ENCODE measurements at places on chromosomes 1 and 21.

GRCh38 chr1:51301152-51301843 lies 29.1 kb downstream of the TTC39A start:
- no peak for DNase-seq

DNA sequence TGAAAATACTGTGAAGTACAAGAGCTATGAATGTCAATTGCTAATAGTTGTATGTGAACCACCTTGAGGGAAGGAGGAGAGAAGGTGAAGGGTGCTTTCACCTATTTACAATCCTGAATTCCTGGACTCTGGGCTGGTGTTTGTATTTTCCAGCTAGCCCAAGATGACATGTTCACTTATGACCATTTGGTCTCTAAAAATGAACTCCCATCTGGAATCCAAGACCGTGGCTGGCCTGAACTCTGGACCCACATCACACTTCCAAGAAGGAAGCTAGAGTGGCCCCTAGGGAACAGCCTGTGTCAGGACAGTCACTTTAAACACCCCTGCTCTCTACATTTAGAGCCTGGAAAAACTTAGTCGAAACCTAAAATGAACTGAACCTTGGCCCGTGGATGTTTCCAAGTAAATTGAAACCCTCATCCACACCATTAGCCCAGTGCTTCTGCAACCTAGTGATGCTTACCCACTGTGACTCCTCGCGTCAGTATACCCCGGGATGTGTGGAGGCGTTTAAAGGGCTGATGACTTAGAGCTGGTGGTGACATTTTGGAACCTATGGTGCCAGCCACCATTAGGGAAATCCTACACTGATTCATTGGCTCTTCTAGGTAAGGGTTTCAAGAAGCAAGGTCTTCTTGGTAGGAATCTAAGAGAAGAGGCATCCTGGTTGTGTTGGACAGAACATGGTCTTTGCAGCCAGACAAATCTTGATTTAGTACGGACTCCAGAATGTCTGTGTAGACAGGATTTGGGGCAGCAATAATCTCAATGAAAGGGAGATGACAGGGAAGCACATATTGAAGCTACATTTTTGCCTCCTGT lies 171.5 kb upstream of the IRF2BP2 start:
- no peak for DNase-seq

DNA sequence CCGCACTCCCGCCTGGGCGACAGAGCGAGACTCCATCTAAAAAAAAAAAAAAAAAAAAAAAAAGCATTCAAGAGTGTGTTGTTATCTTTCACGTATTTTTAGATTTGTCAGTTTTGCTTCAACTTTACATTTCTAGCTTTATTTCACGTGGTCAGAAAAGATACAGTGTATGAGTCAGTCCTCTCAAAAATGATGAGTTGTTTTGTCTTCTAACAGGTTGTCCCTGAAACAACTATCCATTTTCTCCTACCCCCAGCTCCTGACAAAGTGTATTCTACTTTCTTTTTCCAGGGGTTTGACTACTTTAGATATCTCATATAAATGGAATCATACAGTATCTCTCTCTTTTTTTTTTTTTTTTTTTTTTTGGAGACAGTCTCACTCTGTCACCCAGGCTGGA lies 5.5 kb upstream of the ZNF695 start:
- no peak for DNase-seq

- no peak for DNase-seq
These were observed 51.1 kb downstream of the SLC44A5 start for GRCh38 chr1:75559800-75560199.

- DNase-seq, result no peak
These were observed 70.5 kb upstream of the DMRTA2 start for GRCh38 chr1:50493710-50494109.

DNA sequence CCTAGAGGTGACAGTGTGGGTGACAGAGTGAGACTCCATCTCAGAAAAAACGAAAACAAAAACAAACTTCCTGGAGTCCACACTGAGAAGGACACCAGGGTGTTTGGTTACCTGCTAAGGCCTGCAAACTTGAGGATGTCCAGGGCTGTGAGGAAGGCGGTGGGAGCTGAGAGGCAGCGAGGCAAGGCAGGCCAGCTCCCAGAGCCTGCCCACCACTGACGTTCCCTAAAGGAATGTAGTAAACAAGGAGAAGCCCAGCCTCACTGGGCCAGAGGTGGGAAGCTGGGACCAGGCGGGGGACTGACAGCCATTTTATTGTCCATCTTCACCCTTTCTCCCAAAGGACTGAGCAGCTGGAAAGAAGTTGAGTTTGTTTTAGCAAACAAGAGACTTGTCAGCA lies 24.1 kb downstream of the SHISA4 start:
- no peak for DNase-seq

- no peak for DNase-seq
These were observed 55.9 kb downstream of the SLC35F3 start for GRCh38 chr1:233960386-233960785.

DNA sequence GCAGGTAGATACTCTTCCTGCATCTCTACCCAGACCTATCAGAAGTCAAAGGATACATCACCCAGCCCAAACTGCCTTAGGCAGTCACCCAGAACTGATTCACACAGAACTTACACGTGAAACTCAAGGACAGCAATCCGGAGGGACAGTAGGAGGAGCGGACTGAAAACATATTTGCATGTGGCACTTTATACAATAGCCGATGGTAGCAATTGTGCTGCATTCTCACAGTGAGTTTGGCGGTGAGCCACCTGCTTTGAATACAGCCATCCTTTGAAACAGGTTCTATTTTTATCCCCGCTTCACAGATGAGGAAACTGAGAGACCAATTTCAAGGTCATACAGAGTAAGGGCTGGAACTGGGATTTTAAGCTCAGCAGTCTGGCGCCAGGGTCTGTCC lies 69.5 kb downstream of the EDEM3 start:
- DNase-seq, result peak; percentile 24

GRCh38 chr21:43211760-43212115 lies 42.9 kb downstream of the CRYAA start:
- no peak for DNase-seq

DNA sequence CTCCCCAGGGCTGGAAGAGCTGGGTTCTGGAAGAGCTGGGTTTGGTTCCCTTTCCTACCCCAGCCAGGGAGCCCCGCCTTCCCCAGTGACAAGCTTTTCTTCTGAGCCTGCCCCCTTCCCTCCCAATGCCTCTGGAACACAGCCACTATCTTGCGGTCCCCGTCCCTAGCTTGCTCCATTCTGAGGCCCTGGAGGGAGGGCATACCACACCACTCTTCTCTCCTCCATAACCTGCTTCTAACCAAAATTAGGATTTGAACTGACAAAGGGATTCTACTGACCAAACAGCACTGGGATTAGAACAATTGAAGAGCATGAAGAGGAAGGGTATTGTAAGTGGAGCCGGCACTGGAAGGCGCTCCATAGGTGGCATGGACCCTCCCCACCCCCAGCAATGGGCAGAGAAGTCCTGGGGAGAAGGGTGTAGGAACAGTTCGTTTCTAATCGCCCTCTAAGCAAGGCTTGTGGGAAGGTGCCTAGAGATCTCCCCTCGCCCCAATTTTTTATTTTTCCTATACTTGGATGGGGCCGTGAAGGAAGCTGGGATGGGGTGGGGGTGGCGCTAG lies 690 bp downstream of the C1orf216 start:
- DNase-seq, result no peak

- no peak for DNase-seq
These were observed 43.6 kb downstream of the LRRN2 start for GRCh38 chr1:204641936-204642335.

- no peak for DNase-seq
These were observed 48.0 kb upstream of the FOXD3 start for GRCh38 chr1:63274371-63274770.

GRCh38 chr21:16767201-16767600 lies 745.6 kb upstream of the CXADR start:
- DNase-seq, result no peak

DNA sequence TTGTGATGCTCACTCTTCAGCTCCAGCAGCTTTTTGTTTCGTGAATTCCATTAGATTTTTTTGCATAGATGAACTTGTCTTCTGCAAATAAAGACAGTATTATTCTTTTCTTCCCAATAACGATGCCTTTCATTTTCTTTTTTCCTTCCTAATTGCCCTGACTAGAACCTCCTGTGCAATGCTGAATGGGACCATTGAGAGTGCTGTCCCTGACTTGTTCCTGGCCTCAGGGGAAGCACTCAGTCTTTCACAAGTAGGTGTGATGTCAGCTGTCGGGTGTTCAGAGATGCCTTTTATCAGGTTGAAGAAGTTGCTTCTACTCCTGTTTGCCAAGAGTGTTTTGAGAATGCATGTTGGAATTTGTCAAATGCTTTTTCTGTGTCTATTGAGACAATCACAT lies 64.3 kb upstream of the ADARB1 start:
- no peak for DNase-seq

- DNase-seq, result no peak
These were observed 162.6 kb downstream of the TNR start for GRCh38 chr1:175580841-175581240.

DNA sequence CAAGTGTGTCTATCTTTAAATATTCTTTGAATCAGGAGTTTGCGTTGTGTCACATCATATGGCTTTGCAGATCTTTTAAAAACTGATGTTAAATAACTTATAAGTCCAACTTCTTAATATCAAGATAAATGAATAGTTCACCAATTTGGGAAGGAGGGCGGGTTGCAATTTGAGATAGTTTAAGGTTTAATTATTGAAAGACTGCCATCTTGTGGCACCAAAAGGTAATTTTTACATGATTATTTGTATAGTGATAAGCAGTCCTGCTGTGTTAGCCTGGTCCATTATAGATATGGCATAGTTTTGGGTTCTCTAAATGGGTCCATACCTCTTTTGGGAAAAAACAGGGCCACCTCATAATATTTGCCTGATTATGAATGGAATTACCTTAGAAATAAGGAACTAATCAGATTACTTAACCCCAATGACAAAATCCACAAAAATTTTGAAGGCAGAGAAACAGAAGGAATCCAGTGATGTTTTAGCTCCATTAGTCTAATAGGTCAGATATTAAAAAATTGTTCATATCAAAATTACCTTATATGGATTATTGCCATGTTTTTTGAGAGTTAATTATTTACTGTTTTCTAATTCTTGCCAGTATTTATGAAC lies 64.3 kb downstream of the PRKAA2 start:
- peak; percentile 72 for DNase-seq

DNA sequence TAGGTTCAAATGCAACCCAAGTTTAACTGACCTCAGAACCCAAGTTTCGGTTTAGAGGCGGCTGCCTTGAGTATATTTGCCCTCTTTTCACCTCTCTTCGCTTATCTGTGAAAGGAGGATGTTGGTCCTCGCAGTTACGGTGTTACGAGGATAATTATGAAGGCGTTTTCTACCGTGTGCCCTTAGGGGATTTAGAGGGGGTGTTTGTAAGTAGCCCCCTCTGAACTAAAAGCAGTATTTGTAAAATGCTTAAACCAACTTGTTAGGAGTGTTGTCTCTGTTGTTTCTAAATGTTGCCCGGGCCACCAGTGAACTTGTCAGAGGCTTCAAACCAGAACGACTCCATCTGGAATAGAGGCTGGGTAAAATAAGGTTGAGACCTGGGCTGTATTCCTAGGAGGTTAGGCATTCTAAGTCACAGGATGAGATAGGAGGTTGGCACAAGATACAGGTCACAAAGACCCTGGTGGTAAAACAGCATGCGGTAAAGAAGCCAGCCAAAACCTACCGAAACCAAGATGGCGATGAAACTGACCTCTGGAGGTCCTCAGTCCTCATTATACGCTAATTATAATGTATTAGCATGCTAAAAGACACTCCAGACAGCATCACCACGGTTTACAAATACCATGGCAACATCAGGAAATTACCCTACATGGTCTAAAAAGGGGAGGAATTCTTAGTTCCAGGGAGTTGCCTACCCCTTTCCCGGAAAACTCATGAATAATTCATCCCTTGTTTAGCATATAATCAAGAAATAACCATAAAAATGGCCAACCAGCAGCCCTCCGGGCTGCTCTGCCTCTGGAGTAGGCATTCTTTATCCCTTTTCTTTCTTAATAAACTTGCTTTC lies 1.0 kb upstream of the PSRC1 start:
- no peak for DNase-seq

GRCh38 chr1:170426596-170426995 lies 105.4 kb upstream of the GORAB start:
- no peak for DNase-seq

DNA sequence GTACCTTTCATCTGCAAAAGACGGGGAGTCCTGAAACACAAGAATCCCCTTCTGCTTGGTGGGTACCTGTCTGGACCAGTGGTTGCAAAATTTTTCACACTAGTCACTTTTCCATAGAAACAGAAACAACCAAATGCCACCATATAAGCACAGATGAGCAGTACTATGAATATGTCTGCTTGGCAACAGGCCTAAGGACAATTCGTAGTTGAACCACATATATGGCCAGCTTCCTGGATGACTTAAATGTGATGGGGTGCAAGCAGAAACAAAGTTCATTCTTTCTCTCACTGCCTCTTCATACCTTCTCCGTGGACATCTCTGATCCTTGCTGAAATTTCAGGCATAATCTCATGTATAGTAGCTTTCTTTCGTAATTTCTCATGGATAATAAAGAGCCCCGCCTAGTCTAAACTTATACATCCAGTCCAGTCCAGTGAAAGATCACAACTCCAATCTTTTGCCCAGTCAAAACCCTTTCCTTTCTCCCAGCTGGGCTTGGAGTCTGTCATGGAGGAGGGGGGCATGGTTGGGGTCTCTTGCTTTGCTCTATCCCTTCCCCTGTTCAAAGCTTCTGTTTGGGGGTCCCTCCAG lies 7.0 kb downstream of the FCAMR start:
- DNase-seq, result no peak

- DNase-seq, result no peak
These were observed 18.0 kb upstream of the PTP4A2 start for GRCh38 chr1:31955917-31956736.

GRCh38 chr1:2194319-2194897 lies at the start of gene FAAP20:
FAAP20 (minus strand) TSS chr1:2194772; CDS start chr1:2194749, 23 bp downstream.
- DNase-seq, result no peak

DNA sequence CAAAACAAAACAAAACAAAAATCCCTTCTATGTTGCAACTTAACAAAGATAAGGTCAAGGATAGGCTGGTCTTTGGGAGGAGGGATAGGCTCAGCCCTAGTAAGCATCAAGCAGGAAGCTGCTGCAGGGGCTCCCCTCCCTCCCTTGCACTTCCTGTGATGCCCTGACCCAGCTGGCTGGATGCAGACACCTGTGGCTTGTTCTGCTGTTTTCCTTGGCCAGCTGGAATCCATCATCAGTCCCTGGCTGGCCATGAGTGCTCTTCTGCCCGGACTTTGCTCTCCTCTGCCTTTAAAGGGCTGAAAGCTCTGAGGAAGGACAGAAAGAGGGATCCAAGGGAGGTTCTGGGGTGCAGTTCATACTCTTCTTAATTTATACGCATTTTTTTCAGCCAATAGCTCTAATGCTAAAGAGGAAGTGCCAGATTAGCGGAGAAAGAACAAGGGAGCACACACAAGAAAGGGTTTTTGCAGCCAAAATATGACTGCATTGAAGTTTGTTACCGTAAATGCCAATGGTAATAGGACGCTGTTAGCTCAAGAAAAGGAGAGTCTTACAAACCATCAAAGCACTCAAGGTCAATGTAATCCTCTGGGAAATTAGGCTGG lies 19.9 kb upstream of the UBE2U start:
- peak; percentile 43 for DNase-seq

- DNase-seq, result no peak
These were observed 3.2 kb upstream of the ATP13A2 start for GRCh38 chr1:17014671-17015567.

Measured in SHP77 treated with DMSO at 0.1 percent for 48 hours (cell line).